Fibroblast of mammary gland (primary cell): ENCODE measurements at places on chromosomes 7 and 10.
A peak's percentile ranks its signal among the peaks of the same experiment; 100 is the strongest.

DNA sequence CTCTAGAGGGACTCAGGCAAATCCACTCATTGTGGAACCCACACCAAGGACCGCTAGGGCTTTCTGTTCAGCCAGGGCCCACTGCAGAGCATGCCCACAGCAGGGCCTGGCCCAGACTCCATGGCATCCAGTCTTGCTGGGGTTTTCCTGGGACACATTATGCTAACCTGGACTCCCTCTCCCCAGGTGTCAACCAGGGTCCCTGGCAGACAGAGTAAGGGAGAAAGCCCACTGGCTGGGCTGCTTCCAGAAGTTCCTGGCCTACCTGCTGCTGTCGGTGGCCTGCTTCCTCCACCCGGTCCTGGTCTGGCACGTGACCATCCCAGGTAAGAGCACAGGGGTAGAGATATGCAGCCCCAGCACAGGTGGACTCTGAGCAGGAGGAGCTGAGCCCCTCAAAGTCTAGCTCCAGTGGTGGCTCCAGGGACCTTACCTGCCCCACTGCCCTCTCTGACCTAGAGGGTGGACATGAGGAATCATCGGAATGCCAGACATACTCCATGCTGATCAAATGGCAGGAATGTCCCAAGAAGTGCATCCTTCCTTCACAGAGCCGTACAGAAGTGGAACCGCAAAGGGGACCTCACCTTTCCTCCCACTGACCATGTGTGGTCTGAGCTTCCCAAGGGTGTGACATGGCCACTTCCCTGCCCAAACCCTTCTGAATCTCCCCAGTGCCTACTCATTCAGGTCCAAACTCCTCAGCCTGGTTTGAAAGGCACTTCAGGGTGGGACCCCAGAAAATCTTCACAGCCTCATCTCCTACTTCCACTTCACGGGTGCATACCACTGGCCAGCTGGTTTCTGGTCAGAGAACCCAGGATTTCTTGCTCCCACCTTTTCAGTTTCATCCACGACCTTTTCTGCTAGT is 22.5 kb downstream of the TMEM72 start:
- DNase-seq, result no peak

- DNase-seq, result no peak
Measured at GRCh38 chr7:1224086-1224716, 8.5 kb upstream of the UNCX start.

DNA sequence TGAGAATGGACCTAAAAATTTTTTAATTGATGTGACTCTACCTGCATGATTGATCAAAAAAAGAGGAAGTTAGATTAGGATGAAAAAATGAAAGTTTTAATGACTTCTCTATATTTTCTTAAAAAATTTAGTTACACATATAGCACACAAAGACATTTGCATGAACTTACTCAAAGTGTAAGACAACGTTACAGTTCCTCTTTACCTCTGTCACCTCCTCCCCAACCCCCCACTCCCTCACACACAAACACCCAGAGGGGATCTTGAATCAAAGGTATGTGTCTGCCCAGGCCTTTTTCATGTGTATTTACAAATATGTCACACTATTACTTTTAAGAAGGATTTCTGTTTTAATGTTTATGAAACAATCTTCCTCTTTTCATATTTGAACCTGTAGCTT is 20.6 kb upstream of the CDCA7L start:
- DNase-seq, result no peak

DNA sequence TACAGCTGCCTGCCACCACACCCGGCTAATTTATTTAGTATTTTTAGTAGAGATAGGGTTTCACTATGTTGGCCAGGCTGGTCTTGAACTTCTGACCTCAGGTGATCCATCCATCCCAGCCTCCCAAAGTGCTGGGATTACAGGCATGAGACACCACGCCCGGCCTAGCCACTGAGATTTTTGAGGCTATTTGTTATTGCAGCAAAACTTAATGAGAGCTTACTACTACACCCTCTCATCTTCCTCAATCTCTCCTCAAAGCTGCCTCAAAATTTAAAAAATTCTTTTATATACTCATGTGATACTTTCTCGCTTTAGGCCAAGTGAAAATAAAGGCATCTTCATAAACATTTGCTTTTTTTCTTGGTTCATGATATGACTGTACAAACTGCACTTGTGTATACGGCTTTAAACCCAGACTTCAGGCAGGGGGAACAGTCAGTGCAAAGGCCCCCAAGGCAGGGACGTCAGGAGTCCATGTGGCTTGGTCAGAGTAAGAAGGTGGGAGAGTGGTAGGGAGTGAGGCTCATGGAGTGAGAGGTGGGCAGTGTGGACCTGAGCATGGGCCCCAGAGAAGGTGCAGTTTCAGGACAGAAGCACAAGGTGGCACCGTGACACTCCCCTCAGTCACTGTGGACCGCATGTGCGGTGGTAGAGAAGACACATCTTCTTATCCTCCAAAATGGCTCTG is 55.5 kb downstream of the SYPL1 start:
- DNase-seq, result peak; percentile 76

- DNase-seq, result no peak
Measured at GRCh38 chr7:101586078-101586905, 42.8 kb downstream of the MYL10 start.

- DNase-seq, result no peak
Measured at GRCh38 chr10:133012573-133013359, 70.4 kb upstream of the CFAP46 start.

GRCh38 chr7:4519819-4520520 is 162.1 kb upstream of the FOXK1 start:
- no peak for DNase-seq

DNA sequence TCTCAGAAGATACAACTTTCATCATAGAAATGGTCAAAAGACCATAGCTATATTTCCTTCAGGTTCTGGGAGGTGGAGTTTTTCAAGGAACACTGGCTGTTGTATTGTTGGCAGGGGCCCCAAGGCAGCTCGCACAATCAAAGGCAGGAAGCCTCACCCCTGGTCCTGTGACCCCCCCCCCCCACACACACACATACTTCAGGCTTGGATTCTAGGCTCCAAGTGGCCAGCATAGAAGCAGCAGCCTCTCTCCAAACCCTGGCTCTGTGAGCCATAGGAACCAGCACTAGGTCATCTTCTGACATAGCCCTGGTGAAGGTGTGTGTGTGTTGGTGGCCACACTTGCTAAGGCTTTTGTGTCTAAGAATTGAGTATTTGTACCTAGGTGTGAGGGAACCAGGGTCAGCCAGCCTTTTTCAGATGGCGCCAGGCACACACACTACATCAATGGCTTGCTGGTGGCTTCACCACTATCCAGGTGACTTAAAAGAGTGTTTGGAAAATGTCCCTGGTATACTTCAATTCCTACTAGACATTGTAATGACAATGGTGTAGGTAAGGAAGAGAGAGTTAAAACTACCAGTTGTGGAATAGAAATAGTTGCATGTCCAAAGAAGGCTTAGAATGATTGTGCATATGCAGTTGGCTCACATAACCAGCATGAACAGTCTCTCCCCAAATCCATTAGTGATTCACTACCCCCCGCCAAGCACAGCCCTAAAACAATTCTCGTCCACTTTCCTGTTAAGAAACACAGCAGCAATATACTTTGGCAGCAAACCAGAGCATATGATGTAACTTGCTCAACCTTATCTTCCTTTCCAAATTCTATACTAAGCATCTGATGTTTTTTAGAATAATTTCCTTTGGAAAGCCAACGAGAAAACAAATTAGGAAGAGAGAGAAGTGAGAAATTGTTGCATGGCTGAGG is 91.3 kb downstream of the AVL9 start:
- DNase-seq, result peak; percentile 97

DNA sequence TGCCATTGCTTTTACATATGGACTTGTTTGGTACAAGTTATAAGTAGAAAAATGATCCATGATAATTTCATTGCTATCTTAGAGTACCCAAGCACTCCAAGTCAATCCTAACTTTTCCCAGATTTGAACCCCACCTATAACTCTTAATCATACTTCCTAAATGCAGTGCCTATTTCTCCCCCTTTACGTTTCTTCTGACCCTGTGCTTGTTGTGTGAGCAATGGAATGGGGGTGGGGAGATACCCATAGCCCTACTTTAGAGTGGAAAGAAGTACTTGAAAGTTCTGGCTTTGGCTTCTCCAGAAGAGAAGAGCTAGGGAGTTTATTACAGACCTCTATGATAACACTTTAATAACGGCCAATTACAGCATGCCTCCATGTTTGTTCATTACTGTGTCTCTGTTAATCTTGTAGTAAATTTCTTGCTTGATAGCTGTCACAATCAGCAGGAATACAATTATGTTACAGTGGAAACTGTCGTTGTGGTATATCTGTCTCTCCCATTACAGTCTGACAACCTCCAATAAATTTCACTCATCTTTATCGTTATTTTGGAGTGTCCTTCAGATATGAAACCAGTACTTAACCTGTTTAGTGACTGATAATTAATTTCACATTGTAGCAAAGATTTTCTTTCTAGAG is 34.0 kb downstream of the CNPY1 start:
- DNase-seq, result no peak

DNA sequence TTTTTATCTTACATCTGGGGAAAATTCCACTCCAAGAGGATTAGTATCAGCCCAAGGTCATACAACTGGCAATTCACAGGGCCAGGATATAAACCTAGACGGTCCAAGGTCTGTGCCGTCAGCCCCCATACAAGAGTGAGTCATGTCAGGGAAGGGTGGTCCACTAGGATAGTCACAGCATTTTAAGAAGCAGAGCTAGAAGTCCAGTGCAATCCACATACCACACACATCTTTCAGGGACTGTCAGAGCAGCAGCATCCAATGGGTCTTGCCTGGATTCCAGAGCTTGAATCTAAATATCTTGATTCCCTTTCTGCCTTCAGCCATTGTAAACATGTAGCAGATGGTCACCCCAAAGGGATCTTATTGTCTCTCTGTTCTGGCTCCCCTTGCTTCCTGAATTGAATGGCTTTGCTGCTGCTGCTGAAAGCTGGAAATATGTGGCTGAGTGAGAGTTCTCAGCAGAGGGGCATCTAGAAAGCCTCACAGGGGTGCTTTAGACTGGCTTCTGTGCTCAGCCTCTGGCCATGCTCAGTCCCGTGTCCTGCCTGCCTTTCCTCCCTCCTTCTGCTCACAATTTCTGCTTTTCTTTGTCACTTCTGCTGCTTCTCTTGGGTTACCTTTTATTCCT is 9.9 kb upstream of the OR6V1 start:
- DNase-seq, result no peak

DNA sequence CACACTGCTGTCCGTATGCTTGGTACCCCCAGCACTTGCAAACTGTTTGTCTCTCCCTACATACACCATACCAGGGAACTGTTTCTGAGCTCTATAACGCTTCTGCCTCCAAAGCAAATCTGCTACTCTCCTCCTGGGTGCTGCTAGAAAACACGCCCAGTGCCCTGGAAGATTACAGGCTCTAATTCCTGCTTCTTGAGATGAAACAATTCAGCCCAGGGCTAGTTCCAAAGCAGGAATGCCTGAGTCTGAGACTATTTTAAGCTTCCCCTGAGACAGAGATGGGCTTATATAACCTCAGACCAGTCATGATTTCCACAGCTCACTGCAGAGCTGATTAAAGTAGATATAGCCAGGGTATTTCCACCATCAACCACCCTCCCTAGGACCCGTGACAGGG is 327.1 kb downstream of the GPR158 start:
- DNase-seq, result no peak

DNA sequence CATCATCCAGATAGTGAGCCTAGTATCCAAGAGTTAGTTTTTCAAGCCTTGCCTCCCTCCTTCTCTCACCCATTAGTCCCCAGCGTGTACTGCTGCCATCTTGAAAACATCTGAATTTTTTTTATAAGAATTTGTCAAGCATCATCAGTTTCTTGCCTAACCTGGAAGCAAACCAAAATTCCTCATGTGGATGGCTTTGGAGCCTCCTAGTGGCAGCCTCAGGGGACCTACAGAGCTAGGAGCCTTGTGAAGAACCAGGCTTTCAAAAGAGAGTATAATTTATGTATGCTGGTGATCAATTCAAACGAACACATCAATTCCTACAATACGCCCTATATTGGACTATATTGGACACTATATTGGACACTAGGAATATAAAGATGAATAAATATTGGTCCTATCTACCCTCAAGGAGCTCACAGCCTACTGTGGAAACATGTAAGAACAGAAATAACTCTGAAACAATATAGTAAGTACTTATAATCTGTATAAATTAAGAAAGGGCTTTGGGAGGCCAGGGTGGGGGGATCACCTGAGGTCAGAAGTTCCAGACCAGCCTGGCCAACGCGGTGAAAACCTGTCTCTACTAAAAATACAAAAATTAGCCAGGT is 63.4 kb downstream of the HPSE2 start:
- peak; percentile 60 for DNase-seq

- DNase-seq, result no peak
Measured at GRCh38 chr7:80279760-80280159, 145.1 kb downstream of the GNAI1 start.

- DNase-seq, result peak; percentile 40
Measured at GRCh38 chr10:24722131-24722675, 1.5 kb downstream of the ARHGAP21 start.

GRCh38 chr7:2965745-2966270 is 77.9 kb downstream of the CARD11 start:
- DNase-seq, result no peak

DNA sequence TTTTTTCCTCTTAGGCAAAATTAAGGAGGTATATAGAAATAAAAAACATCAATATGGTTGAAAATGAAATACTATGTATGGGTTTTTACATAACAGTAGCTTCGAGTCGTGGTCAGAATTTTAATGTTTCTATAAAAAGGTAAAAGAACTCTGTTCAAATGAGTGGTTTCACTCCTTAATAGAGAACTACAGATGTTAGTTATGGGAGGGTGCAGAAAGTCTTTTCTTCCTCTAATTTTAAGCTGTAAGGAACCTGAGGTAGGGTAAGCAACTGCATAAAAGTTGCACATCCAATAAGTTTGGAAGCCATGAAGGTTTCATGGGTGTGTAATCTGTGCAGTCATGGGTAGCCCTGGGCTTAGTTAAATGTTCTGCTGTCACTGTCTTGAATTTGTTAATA is 141.3 kb downstream of the SUGCT start:
- no peak for DNase-seq

- peak; percentile 93 for DNase-seq
Measured at GRCh38 chr7:1533547-1534329, 3.2 kb downstream of the MAFK start.

GRCh38 chr7:39624442-39624807 is 1.1 kb downstream of the RALA start:
- DNase-seq, result peak; percentile 59

GRCh38 chr10:34746094-34746493 is 69.0 kb downstream of the PARD3 start:
- no peak for DNase-seq

DNA sequence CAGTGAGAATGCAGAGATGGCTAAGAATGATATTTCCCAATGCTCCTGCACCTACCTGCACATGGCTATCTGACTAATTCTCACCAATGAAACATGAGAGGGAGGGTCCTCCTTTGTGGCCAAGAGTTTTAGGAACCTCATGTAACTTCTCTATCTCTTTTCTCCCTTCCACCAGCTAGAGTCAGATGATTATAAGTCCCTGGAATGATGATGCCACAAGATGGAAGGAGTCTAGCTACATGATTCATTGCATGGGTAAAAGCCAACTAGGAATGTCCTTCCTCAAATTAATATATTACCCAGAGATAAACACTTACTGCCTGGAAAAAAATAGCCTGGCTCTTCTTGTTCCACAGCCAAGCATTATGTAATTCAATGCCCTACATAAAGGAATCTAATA is 55.1 kb upstream of the AASS start:
- DNase-seq, result peak; percentile 17
